ENCODE measurements at places on chromosomes 1 and 21. TPM values are rescaled to one million over a fixed set of nuclear protein-coding genes. Genes with fewer than 3 reads are reported as not detected.

- DNase-seq, result no peak
Measured at GRCh38 chr1:99677416-99677815, 31.5 kb downstream of the PALMD start.

GRCh38 chr1:209624558-209625549, 27.4 kb downstream of the LAMB3 start:
- no peak for DNase-seq

GRCh38 chr1:167412072-167412471, 106.3 kb downstream of the CD247 start:
- no peak for DNase-seq

DNA sequence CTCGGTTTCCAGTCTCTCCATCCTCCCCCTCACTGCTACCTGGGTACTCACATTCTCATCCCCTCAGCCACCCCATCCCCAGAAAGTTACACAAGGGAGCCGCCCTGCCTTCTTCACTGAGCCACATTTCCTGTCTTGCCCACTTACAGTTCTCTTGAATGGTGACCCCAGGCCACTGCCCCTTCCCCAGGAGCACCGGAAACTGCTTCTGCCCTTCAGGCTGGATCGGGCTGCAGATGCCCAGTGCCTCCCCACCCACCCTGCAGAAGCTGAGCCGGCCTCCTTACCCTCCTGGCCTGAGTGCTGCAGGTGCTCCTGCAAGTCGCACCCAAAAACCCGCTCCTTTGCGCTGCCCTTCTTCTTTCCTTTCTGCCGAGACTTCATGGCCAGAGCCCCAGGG, 450 bp downstream of the ARHGAP30 start:
- DNase-seq, result no peak

- no peak for DNase-seq
Measured at GRCh38 chr1:47883963-47884362, 113.2 kb downstream of the TRABD2B start.

DNA sequence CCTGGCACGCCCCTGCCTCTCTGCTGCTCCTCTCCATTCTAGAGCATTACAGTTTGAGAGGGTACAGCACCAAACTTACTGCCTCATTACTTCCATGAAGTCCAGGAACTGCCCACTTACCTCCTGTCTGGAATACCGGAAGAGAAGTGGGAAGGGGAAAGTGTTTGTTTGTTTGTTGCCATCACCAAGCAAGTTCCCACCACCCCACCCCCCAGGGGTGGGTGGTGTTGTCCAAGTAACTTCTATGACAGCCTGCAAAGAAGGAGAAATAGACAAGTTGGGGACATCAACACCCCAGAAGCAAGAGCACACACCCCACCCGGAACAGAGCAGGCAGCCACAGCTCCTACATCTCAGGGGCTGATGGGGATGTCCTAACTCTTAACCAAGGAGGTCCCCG, 18.0 kb downstream of the OPTC start:
- DNase-seq, result no peak

- no peak for DNase-seq
Measured at GRCh38 chr1:211601982-211602670, 23.2 kb upstream of the SLC30A1 start.

GRCh38 chr1:201696217-201696761, 132.7 kb upstream of the IPO9 start:
- peak; percentile 78 for DNase-seq

DNA sequence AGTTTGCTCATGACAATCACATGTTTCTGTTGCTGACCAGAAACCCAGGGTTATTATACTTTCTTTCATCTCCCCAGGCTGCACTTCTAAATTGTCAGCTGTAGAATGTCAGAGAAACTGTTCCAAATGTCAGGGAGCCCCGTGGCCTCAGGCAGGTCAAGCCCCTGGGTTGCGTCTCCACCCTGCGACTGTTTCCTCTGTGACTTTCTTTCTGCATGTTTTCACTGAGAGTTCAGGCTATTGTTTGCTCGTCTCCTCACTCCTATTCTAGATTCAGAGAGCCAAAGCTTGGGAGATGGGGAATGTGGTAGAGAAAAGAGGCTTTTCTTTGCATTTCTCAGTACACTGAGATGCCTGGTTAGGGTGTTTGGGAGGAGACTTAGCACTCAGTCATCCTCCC, 97.4 kb downstream of the CENPF start:
- DNase-seq, result peak; percentile 14

DNA sequence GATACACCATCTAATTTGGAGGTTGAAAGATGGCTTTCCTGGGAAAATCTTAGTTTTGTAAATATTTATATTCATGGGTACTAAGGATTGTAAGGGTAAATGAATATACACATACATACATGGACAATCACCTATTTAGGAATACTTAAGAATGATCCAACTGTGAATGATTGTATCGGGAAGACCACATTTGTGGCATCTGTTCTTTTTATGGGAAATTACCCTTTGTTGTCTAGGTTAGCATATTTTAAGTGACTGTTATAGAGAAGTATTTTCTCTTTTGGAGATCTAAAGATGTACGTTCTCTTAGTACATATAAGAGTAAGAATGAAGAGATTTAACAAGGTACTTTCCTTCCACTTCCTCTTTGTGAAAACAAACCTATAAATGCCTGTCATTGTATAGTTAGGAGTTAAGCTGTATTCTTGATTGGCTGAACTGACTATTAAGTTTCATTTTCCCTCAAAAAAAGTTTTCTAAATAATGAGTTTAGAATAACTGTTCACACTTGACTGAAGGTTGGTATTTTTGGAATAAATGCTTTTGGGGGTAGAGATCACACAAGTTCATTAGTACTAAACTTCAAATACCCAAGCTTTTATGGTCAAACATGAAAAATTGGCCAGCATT, 26.7 kb downstream of the SNX7 start:
- no peak for DNase-seq

GRCh38 chr1:9222846-9223625, 11.5 kb upstream of the H6PD start:
- no peak for DNase-seq

DNA sequence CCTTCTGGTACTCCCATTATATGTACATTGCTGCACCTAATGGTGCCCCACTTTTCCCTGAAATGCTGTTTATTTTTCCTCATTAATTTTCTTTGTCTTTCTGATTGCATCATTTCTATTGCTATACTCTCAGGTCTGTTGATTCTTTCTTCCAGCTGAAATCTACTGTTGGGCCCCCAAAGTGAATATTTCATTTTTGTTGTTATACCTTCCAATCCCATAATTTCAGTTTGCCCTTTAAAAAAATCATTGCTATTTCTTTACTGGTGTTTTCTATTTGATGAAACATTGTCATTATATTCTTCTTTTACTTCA, 3.0 kb upstream of the AADACL4 start:
- DNase-seq, result no peak

- DNase-seq, result peak; percentile 86
Measured at GRCh38 chr1:11281518-11282331, 8.7 kb downstream of the UBIAD1 start.

GRCh38 chr1:79982211-79982610, 975.7 kb upstream of the ADGRL4 start:
- no peak for DNase-seq

Gene PRKCZ
- total RNA-seq, result 5.2 TPM

Gene GLMN
- 10.3 TPM for total RNA-seq

Gene NCF2
- total RNA-seq, result not detected

Gene NUP210L
- total RNA-seq, result not detected

Gene RNU1-3
- under 0.01 TPM for total RNA-seq

Data from fibroblast of villous mesenchyme (primary cell).